ENCODE measurements at places on chromosomes 13 and 19.

- DNase-seq, result no peak
Measured at GRCh38 chr13:21035498-21035897, 25.9 kb downstream of the LATS2 start.

DNA sequence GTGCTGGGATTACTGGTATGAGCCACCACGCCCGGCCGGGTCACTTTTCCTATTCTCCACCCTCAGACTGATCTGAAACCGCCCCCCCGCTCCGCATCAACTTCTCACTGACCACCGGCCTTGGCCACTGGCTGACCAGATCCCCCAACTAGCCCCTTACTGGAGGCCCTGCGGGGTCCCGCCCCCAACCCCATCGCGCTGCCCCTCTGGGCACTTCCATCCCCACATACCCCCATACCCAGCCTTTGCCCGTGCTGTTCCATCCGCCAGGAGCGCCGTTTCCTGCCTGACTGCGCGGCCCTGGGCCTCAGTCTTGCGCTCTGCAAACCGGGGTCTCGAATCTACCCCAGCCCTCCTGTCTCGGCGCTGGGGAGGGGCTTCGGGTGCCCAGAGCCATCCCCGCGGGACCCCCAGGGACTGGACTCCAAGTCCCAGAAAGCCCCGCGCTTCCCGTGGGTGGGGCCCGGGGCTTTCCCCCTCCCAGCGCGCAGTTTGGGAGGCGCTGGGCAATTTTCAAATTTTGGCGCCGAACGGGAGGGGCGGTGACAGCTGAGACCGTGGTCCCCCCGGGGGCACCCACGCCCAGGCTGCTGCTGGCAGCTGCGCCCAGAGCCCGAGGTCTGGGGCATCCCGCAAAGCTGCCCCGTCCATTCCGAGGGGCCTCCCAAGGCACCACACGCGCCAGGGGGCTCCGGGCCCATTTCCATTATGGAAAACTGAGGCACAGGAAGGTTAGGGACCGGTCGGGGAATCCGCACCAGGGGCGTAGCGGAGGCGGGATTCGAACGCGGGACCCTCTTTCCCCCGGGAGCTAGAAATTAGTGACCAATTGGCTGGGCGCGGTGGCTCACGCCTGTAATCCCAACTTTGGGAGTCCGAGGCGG lies 5.2 kb upstream of the LMNB2 start:
- DNase-seq, result peak; percentile 70

DNA sequence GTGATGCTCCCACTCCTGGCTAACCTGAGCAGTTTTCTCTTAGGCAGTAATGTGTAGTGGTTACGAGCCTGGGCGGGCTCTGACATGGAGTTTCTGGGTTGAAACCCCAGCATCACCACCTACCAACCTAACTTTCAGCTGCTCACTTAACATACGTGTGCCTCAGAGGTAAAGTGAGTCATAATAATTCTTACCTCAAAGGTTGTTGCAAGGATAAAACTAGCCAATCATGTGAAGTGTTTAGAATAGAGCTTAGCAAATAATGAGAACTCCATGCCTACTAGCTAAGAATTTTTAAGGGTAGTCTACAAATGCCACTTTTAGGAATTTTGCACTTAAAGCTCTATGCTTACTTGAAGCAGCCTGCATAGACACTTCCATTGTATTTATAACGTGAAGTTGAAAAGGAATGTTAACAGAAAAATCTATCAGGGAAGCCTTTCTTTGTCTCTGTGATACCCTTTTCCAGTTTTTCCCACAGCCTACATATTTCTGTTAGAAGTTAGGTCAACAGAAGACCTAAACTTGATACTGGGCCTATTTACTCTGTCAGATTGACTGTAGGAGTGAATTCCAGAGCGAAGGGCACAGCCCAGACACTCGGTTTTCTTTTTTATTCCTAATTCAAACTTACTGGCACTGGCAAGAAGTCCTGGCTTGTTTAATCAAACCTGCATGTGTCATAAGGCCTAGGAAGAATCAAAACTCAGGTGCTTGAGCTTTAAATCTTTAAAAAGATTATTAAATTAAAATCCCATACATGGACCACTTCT lies 90.7 kb downstream of the FREM2 start:
- DNase-seq, result no peak

- peak; percentile 33 for DNase-seq
Measured at GRCh38 chr19:53076984-53077383, 26.2 kb downstream of the ZNF160 start.

DNA sequence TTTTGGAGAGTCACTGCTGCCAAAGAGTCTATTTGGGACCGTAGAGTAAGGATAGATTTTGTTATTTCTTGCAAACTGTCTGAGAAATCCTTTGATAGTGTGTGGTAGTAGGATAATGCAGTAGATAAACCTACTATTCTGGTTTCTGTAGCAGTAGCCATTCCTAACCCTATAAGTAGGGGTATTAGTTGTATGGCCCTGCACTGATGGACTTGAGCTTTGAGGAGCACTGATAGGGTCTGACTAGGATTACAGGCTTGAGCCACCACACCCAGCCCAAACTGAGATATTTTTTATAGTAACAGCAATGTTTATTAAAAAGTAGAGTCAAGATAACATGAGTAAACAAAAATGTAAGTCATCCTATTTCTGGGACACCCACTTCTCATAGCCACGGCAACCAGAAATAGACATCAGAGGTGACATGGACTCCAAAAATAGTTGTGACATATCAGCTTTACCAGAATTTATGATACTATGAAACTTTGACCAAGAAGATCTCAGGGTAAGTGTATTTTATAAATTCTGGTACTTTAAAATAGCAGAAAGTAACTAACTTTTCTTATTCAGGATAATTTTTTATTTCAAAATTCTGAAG lies 479.1 kb downstream of the SUCLA2 start:
- DNase-seq, result no peak

- peak; percentile 93 for DNase-seq
Measured at GRCh38 chr19:40257096-40257517, 28.0 kb downstream of the AKT2 start.

GRCh38 chr13:46629811-46630413 lies 76.9 kb downstream of the LRCH1 start:
- no peak for DNase-seq

- DNase-seq, result peak; percentile 94
Measured at GRCh38 chr19:19032420-19033175, 719 bp downstream of the SUGP2 start.

GRCh38 chr13:104034891-104035290 lies 968.7 kb upstream of the SLC10A2 start:
- DNase-seq, result no peak

GRCh38 chr19:47372603-47373002 lies 23.5 kb downstream of the DHX34 start:
- DNase-seq, result no peak

GRCh38 chr13:78649997-78650716 lies 8.8 kb downstream of the OBI1 start:
- DNase-seq, result no peak

DNA sequence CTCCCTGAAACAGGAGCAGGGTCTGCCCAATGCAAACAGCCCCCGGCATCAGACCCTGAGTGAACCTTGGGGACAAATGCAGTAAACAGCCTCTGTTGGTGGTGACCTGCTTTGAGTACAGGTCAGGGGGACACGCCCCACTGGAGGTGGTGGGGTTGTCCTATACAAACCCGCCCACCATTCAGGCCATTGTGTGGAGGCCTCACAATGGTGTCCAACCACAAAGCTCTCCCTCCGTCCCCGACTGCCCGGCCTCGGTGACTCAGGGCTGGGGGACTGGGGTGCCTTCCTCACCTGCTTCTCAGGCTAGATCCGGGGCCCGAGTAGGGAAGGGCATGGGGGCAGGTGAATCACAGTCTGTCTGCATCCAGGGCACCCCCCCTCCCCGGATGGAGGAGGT lies 1.5 kb downstream of the MUC16 start:
- no peak for DNase-seq

DNA sequence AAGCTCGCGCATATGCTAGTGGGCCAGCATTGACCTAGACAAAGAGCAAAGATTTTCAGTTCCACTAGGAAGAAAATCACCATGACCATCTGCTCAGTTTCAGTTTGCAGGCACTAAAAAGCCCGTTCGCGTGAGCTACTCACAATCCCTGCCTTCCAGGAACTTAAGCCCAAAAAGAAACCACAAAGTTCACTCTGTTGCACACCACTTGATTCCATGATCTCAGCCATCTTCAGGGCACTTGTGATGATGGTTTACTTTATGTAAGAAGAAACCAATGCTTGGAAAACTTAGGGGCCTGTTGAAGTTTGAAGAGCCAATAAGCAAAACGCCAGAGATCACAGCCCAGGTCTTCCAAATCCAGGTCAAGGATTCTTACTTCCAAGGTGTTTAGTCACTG lies 45.0 kb upstream of the SLC15A1 start:
- no peak for DNase-seq

DNA sequence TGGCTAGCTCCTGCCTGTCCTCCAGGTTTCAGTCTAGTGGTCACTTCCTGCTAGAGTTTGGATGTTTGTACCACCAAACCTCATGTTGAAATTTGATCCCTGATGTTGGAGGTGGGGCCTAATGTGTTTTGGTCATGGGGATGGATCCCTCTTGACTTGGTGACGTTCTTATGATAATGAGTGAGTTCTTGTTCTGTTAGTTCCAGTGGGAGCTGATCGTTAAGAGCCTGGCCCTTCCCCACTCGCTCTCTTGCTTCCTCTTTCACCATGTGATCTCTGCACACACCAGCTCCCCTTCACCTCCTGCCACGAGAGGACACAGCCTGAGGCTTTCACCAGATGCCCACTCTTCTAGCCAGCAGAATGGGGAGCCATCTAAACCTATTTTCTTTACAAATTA lies 86.8 kb upstream of the SCEL start:
- no peak for DNase-seq

All from psoas muscle (tissue), 8 donors.